Activated CD4-positive, alpha-beta T cell treated with anti-CD3 and anti-CD28 coated beads, Interleukin-2, amount 10 ng/mL, durations not matched to agents 24 days and 14 days (primary cell): ENCODE measurements at places on chromosomes 4 and X. TPM values are rescaled to one million over a fixed set of nuclear protein-coding genes. Genes with fewer than 3 reads are reported as not detected.

DNA sequence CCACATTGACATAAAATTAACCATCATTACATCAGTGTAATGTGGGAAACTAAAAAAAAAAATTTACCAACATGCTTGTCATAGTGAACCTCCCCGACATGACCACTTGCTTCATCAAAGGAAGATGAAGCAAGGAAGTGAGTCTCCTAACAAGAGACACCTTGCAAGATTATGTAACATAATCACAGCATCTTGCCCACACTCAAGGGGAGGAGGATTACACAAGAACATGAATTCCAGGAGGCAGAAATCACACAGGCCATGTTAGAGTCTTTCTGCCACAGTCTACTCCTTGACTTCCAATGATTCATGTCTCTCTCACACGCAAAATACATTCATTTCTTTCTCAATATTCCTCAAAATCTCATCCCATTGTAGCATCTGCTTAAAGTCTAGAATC lies 93.3 kb downstream of the AKAP4 start:
- peaks cover 2% of the 10 kb centered on the region for H3K27me3 ChIP-seq
- H3K27ac ChIP-seq: no peak overlapping the region
- no peak for DNase-seq

DNA sequence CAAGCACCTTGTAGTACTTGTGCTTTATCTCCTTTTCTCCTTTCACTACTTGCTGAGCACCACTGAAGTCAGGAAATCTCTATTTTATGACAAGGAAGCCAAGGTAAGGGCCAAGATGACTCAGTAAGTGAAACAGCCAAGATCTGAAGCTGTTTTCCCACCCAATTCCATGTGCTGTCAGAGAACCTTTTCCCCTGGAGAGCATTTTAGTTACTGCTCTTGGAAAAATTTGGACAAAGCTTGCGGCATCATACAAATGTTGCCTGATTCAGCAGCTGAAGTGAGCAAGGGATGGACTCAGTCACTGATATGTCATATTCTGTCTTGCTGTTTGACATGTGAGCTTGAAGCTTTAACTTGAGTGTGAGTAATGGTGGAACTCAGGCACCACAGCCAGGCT lies 391.4 kb downstream of the RAB28 start:
- no peaks in the 10 kb centered on the region for H3K4me1 ChIP-seq
- no peaks in the 10 kb centered on the region for H3K36me3 ChIP-seq
- DNase-seq: no peak
- no peaks in the 10 kb centered on the region for H3K27me3 ChIP-seq
- H3K4me3 ChIP-seq: no peak overlapping the region
- H3K27ac ChIP-seq: no peak overlapping the region

GRCh38 chrX:95318882-95319281 lies 1365.8 kb upstream of the DIAPH2 start:
- H3K27me3 ChIP-seq: no peaks in the 10 kb centered on the region
- DNase-seq: no peak
- no peak overlapping the region for H3K27ac ChIP-seq
- H3K4me3 ChIP-seq: no peak overlapping the region
- no peaks in the 10 kb centered on the region for H3K4me1 ChIP-seq

- no peak for DNase-seq
- no peak overlapping the region for H3K27ac ChIP-seq
- no peaks in the 10 kb centered on the region for H3K36me3 ChIP-seq
- no peaks in the 10 kb centered on the region for H3K27me3 ChIP-seq
These were observed 187.9 kb upstream of the IL15 start for GRCh38 chr4:141448490-141448889.

DNA sequence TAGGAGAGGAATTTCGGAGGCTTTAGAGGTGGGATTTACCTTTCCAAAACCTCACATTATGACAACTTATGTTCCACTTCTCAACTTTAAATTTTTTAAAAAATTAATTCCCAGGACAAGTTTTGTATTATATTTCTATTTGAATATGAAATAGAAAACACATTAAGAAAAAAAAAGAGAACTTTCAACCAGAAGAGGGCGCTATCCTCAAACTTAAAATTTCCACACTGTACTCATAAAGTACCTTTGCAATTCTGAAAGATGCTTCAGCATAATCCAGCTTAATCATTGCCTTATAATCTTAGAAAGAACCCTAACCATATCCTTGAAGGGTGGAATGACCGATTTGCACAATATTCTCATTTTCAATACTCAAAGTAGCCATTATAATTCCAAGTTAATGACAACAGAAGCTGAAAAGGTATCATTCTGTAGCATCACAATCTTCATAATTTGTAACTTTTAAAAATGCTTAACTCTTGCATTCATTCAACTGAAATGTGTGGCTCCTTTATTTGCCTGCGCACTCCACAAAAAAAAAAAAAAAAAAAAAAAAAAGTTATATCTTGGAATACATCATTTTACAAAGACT lies 158.0 kb downstream of the KCNIP4 start:
- H3K27ac ChIP-seq: no peak overlapping the region
- no peaks in the 10 kb centered on the region for H3K4me1 ChIP-seq
- H3K36me3 ChIP-seq: no peaks in the 10 kb centered on the region

GRCh38 chr4:53309321-53310040 lies 56.4 kb downstream of the SCFD2 start:
- H3K27ac ChIP-seq: no peak overlapping the region
- H3K4me3 ChIP-seq: no peak overlapping the region
- H3K36me3 ChIP-seq: peaks cover 16% of the 10 kb centered on the region
- H3K27me3 ChIP-seq: no peaks in the 10 kb centered on the region

- no peaks in the 10 kb centered on the region for H3K27me3 ChIP-seq
- DNase-seq: no peak
- H3K4me1 ChIP-seq: no peaks in the 10 kb centered on the region
- no peaks in the 10 kb centered on the region for H3K36me3 ChIP-seq
- H3K4me3 ChIP-seq: no peak overlapping the region
These were observed 4.8 kb downstream of the ANXA10 start for GRCh38 chr4:168097161-168097560.

DNA sequence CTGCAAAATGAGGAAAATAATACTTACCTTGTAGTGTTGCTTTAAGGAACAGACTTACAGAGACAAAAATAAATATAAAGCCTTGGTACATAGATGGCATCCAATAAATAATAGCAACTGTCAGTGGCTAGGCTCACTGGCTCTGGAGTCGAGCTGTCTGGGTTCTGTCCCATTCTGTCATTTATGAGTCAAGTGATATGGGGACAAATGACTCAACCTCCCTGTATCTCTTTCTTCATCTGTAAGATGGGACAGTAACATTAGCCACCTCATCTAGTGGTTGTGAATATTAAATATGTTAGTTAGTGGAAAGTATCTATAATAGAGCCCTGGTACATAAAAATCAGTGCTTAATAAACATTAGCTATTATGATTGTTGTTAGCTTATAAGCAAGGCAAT lies 16.7 kb upstream of the GATB start:
- DNase-seq: no peak
- H3K27me3 ChIP-seq: peaks cover 30% of the 10 kb centered on the region
- H3K36me3 ChIP-seq: no peaks in the 10 kb centered on the region
- H3K27ac ChIP-seq: no peak overlapping the region
- H3K4me1 ChIP-seq: peaks cover 3% of the 10 kb centered on the region
- no peak overlapping the region for H3K4me3 ChIP-seq

GRCh38 chrX:18348047-18348446 lies 6.4 kb downstream of the SCML2 start:
- no peak for DNase-seq
- H3K27ac ChIP-seq: no peak overlapping the region
- no peaks in the 10 kb centered on the region for H3K36me3 ChIP-seq
- no peaks in the 10 kb centered on the region for H3K4me1 ChIP-seq
- H3K4me3 ChIP-seq: no peak overlapping the region
- peaks cover 11% of the 10 kb centered on the region for H3K27me3 ChIP-seq

- DNase-seq: no peak
- H3K4me1 ChIP-seq: no peaks in the 10 kb centered on the region
- no peaks in the 10 kb centered on the region for H3K27me3 ChIP-seq
- H3K4me3 ChIP-seq: no peak overlapping the region
These were observed 900.9 kb downstream of the RAB28 start for GRCh38 chr4:12583275-12583674.

The DHRSX gene
- 25.7 and 26.6 TPM in 2 replicates for total RNA-seq

The GABRB1 gene
- not detected in 2 replicates for total RNA-seq

The ANKRD50 gene
- total RNA-seq: 0.05 and 0.09 TPM in 2 replicates

The MGARP gene
- 0.14 and 0.21 TPM in 2 replicates for total RNA-seq

The RASL11B gene
- 2.0 and 2.2 TPM in 2 replicates for total RNA-seq

The MTNR1A gene
- not detected in 2 replicates for total RNA-seq

The MAGEB16 gene
- not detected in 2 replicates for total RNA-seq
